T-helper 2 cell treated with Interferon-gamma antibody and Interleukin-4, amounts not matched to agents 100 ng/mL and 5 ng/mL, for 36 hours (primary cell): ENCODE measurements at places on chromosomes 4 and X. TPM values are rescaled to one million over a fixed set of nuclear protein-coding genes. Genes with fewer than 3 reads are reported as not detected.

Gene DMD
- 0.16 and 0.64 TPM in 2 replicates for total RNA-seq

Gene ZFX
- total RNA-seq = 42.8 and 45.4 TPM in 2 replicates

Gene CSAG3
- 0.73 TPM in 1 of 2 replicates, not detected in the other for total RNA-seq

Gene ATP1B4
- total RNA-seq = not detected in 2 replicates

Gene OTC
- not detected in 2 replicates for total RNA-seq

Gene FAM149A
- total RNA-seq = 0.23 and 0.25 TPM in 2 replicates

Gene RIPPLY1
- total RNA-seq = not detected in 2 replicates

Gene DCAF4L1
- total RNA-seq = 0.16 and 0.32 TPM in 2 replicates

Gene SPANXN4
- total RNA-seq = not detected in 2 replicates

Gene ADH7
- not detected in 2 replicates for total RNA-seq

Gene VCX3B
- total RNA-seq = not detected in 2 replicates

Gene CXCL5
- total RNA-seq = not detected in 2 replicates

Gene FRG2
- total RNA-seq = not detected in 2 replicates

Gene GPM6B
- total RNA-seq = not detected in 2 replicates

Gene ATP2B3
- not detected in 2 replicates for total RNA-seq

Gene PDGFRA
- total RNA-seq = 0.11 and 0.34 TPM in 2 replicates

Gene POU4F2
- not detected in 2 replicates for total RNA-seq

Gene FRG1
- 70.5 and 75.9 TPM in 2 replicates for total RNA-seq

Gene TLR10
- 0.05 TPM in 1 of 2 replicates, not detected in the other for total RNA-seq

Gene AMOT
- 2.3 and 3.1 TPM in 2 replicates for total RNA-seq

Gene F11
- not detected in 2 replicates for total RNA-seq

Gene JCHAIN
- not detected in 2 replicates for total RNA-seq

Gene WFS1
- total RNA-seq = 2.3 and 2.6 TPM in 2 replicates

Gene SOX3
- not detected in 2 replicates for total RNA-seq

Gene ARMCX4
- 2.6 and 2.8 TPM in 2 replicates for total RNA-seq

Gene TMEM255A
- total RNA-seq = not detected in 2 replicates

Gene FMR1NB
- total RNA-seq = not detected in 2 replicates

Gene SAGE1
- not detected in 2 replicates for total RNA-seq

Gene FGA
- not detected in 2 replicates for total RNA-seq

Gene RELL1
- total RNA-seq = 26.3 and 27.3 TPM in 2 replicates

Gene ARL13A
- not detected in 2 replicates for total RNA-seq

Gene USP17L19
- total RNA-seq = not detected in 2 replicates

Gene CENPE
- total RNA-seq = 47.6 and 56.2 TPM in 2 replicates

Gene COL4A6
- total RNA-seq = not detected in 2 replicates

Gene UGT2B11
- total RNA-seq = not detected in 2 replicates

Gene GRK4
- 3.5 TPM in 2 replicates for total RNA-seq

Gene AFM
- total RNA-seq = not detected in 2 replicates
